ENCODE measurements at places on chromosomes 12 and 14.

GRCh38 chr14:75418850-75419768 lies 8.7 kb upstream of the JDP2 start:
- DNase-seq = no peak

- DNase-seq = no peak
Measured at GRCh38 chr14:96167224-96168148, 37.2 kb upstream of the BDKRB2 start.

DNA sequence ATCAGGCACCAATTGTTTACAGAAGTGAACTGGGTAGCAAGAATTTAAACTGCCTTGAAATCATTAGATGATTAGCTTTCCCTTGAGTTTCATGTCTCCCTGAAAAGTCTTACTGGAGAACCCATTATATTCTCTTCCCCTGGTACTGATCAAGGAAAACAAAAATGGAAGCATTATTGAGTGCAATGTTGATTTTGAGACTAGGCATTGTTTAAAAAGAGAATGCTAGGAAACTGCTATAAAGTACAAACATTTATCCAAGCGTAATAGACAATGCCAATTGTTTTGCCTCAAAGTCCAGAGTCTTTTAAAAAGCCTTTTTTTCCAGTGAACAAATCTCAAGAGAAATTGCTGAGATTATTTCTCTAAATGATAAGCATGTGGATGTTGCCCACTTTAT lies 197.0 kb downstream of the CCER1 start:
- DNase-seq = no peak

- no peak for DNase-seq
Measured at GRCh38 chr12:107518868-107519267, 166.7 kb upstream of the PWP1 start.

DNA sequence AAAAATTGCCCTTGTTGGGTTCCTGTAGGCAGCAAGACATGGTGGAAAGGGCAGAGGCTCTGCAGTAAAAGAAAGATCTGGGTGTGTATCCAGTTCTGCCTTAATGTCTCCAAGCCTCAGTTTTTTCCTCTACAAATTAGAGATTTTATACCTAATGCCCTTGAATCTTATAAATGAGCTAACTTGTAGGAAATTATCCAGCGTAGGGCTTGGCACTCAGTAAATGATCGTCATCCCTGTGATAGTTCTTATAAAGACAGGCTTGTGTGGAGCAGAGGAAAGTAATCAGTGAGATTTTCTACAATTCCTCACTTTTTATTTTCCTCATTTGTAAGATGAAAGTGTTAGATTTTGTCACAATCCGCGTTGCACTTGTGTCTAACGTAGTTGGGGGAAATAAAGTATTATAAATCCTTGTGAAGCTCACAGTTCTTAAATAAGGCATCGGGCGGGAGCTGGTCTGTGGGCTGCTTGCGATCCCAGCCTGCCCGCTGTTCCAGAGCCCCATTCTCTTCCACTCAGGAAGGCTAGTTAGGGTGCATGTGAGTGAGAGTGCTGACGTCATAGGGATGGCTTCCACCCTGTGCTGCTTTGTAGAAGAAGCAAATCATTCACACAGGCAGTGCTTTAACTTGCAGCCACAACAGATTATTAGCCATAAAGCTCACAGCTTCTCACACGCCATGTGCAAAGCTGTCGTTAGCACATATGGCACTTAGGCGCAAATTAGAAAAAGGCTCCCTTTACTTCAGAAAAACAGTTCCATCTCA lies 87.6 kb downstream of the EML1 start:
- no peak for DNase-seq

- DNase-seq = no peak
Measured at GRCh38 chr12:82804601-82805000, 117.9 kb downstream of the TMTC2 start.

GRCh38 chr14:92938235-92938875 lies 15.4 kb downstream of the CHGA start:
- no peak for DNase-seq

DNA sequence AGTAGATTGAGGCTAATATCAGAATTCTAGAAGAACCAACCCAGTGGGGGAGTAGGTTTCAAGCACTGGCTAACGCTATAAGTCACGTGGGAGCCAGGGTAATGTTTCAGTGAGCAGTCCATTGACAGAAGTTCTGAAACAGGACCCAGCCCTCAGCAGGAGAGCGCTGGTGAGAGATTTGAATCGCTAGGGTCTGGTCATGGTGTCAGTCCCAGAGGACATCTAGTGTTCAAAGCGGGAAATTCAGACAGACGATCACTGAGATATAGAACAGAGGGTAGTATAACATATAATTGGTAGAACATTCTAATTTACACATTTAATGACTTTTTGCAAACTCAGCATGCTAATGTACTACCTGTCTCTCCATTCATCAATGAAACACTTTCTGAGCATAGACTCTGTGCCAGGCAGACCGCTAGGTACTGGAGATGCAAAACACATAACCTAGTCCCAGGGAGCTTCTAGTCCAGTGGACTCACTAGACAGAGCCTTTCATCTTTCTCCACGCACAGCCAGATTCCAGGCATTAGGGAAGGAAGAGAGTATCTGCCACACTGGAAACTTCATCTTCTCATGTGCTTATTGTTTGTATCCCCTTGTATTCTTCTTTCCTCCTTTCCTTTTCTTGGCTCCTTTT lies 35.4 kb upstream of the RNASE3 start:
- peak; percentile 10 for DNase-seq

DNA sequence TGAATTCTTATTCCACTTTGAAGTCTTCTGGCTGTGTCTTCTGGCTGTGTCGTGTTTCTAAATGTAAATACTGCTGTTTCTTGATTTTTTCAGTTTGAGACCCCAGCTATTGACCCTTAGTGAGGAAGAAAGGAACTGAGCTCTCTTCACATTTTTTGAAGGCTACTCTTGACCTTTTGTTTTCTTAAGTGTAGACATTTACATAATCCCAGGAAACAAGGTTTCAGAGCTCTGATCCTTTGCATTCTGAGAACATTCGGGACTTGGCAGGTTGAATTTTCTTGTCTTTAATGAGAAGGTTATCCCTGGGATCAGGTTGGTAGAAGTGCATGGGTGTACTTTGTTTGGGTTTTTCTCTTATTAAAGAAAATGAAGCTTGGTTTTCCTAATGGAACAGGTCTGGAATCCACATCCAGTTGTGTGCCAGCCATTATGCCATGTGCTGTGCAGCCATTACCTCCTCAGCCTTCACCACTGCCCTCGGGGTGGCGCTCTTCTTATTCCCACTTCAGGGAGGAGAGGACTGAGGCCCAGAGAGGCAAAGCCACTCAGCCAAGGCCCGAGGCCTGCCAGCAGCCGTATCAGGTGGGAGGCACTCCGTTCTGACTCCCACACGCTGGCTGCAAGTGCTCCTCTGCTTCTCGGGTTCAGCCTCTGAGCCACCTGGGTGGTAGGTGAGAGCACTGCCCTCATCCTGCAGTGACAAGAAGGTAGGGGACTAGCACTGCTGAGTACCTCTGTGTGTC lies 120.9 kb downstream of the BEGAIN start:
- no peak for DNase-seq

GRCh38 chr12:121537814-121538698 lies 42.8 kb downstream of the KDM2B start:
- peak; percentile 59 for DNase-seq

DNA sequence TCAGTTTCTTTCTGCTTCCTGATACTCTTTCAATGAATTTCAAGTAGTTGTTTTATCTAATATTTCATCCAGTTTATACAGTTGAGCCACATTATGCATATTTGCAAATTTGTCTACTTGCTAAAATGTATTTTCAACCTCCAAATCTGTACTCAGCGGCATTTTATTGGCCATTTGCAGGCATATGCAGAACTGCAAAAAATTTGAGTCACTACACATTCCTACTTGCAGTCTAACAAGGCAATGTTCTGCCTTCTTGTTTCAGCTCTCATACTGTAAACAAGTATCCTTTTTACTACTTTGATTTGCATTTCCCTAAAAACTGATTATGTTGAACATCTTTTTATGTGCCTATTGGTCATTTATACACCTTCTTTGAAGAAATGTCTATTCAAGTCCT lies 55.0 kb downstream of the POLR3B start:
- DNase-seq = no peak

GRCh38 chr14:85075694-85076476 lies 454.1 kb upstream of the FLRT2 start:
- no peak for DNase-seq

GRCh38 chr12:65025136-65025535 lies 96.0 kb downstream of the WIF1 start:
- no peak for DNase-seq

- DNase-seq = no peak
Measured at GRCh38 chr14:100138082-100138787, 21.2 kb downstream of the DEGS2 start.

- DNase-seq = no peak
Measured at GRCh38 chr12:129103231-129103630, 250.0 kb downstream of the GLT1D1 start.

- DNase-seq = no peak
Measured at GRCh38 chr14:58752771-58753201, 115.0 kb downstream of the DACT1 start.

GRCh38 chr14:61671082-61671481 lies 24.2 kb upstream of the HIF1A start:
- DNase-seq = peak; percentile 55

- no peak for DNase-seq
Measured at GRCh38 chr14:67602076-67602475, 2.0 kb upstream of the PIGH start.

- DNase-seq = no peak
Measured at GRCh38 chr12:31817120-31817519, 88.3 kb upstream of the AMN1 start.

GRCh38 chr12:40170593-40170992 lies 54.2 kb upstream of the LRRK2 start:
- no peak for DNase-seq

GRCh38 chr14:99562856-99563748 lies 40.9 kb downstream of the CCDC85C start:
- no peak for DNase-seq

DNA sequence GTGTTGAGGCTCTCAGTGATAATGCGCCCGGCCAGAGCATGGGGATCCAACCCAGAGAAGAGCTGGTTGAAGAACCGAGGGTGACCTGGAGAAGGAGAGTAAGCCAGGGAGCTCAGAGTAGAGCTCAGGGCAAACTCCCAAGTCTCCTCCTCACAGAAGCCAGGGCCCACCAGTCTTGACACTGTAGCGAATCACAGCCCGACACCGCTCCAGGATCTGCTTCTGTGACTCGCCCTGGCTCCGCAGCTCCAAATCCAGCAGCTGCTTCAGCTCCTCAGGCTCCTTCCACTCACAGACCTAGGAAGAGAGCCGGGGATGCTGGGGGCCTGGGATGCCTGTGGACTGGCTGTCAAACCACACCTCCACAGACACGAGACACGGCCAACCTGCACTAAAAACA lies 8.2 kb upstream of the ZNF740 start:
- DNase-seq = no peak

DNA sequence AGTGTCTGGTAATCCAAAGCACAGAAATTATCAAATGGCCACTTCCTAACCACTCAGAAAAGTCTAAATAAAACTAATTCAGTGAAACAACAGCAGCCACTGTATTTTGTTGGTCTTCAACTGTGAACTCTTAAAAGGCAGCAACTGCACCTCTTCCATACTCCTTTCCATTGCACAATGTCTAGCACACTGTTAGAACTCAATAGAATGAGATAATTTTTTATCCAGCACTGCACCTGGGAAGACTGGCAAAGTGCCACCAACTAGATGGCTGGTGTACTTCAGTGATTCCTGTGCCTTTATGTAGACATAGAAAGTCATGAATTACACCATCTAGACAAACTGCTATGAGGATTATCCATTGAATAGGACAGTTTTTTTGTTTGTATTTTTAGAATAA lies 26.2 kb downstream of the LGR5 start:
- no peak for DNase-seq

GRCh38 chr12:97300431-97300830 lies 162.2 kb upstream of the RMST start:
- DNase-seq = no peak

GRCh38 chr12:131381716-131382430 lies 329.0 kb upstream of the SFSWAP start:
- no peak for DNase-seq

DNA sequence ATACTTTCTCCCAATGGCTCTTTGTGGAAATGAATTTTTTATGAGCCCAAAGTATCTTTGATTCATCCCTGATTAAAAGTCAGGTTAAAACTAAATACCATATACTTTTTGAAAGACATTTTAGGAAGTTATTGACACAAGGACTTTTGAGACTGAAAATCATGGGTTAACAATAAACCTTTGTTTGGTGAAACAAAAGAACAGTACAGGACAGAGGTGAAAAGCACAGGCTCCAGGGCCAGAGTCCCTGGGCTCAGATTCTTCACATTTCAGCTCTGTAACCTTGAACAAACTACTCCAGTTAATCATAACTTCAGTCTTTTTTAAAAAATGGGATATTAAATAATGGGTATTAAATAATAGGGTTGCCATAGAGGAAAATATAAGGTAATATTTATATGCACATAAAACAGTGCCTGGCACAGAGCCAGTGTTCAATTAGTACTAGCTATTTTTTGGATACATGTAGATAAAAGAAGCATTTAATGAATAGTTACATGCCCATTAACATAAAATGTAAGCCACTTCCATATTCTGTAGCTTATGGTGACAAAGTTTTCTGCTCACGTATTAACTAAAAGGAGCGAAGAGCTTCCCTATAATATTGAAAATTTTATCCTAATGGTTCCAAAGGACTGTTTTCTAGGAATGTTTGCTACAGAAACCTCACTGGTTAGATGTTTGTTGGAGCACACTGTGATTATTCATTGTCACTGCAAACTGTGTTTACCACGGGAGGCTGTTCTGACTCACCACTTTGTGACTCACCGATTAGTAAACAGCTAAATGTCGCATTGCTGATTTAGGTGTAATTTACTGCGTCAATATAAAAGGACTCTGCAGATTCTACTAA lies 255.4 kb downstream of the DAD1 start:
- no peak for DNase-seq

- DNase-seq = no peak
Measured at GRCh38 chr14:76834241-76834661, 8.0 kb downstream of the LRRC74A start.

GRCh38 chr12:43285159-43285598 lies 266.8 kb downstream of the ADAMTS20 start:
- no peak for DNase-seq

GRCh38 chr12:110366321-110367142 lies 37.0 kb downstream of the ANAPC7 start:
- no peak for DNase-seq

- no peak for DNase-seq
Measured at GRCh38 chr14:82410064-82410463, 876.4 kb upstream of the SEL1L start.

- no peak for DNase-seq
Measured at GRCh38 chr12:56261503-56262232, 3.5 kb upstream of the ANKRD52 start.

DNA sequence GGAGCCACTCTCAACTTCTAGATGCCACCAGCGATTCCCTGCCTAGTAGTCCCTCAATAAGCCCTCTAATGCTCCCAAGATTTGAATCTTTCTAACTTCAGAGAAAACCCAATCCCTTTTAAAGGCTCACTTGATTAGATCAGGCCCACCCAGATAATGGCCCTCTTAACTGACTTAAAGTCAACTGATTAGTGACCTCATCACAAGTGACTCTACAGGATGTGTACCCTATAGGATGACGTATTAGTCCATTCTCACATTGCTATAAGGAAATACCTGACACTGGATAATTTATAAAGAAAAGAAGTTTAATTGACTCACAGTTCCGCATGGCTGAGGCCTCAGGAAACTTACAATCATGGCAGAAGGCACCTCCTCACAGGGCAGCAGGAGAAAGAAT lies 49.1 kb downstream of the ANKS1B start:
- DNase-seq = no peak

- no peak for DNase-seq
Measured at GRCh38 chr12:79371226-79371625, 319.5 kb downstream of the PAWR start.

GRCh38 chr12:105352940-105353635 lies 22.6 kb downstream of the C12orf75 start:
- DNase-seq = no peak

All from T-helper 2 cell (primary cell).